DND-41 (cell line): ENCODE measurements at places on chromosomes 12 and 14.

- no peak for DNase-seq
- H3K36me3 ChIP-seq: no peaks in the 10 kb centered on the region
- peaks cover 22% of the 10 kb centered on the region for H3K4me1 ChIP-seq
- H3K27me3 ChIP-seq: peaks cover 51% of the 10 kb centered on the region
Observed at GRCh38 chr12:12563290-12563928, 746 bp upstream of the DUSP16 start.

DNA sequence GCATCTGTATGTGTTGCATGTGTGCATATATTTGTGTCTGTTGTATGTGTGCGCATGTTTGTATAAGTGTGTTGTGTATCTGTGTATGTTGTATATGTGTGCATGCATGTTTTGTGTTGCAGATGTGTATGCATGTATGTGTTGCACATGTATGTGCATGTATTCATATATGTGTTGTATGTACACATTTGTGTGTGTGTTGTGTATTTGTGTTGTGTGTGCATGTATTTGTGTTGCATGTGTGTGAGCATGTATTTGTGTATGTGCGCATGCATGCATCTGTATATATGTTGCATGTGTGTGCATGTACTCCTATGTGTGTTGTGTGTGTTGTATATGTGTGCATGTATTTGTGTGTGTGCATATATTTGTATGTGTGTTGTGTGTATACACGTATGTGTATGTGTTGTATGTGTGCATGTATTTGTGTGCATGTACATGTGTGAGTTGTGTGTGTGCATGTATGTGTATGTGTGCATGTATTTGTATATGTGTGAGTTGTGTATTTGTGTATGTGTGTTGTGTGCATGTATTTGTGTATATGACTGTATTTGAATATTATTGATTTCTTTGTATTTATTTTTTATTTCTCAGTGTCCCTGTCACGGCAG, 16.8 kb downstream of the SLC8B1 start:
- no peak overlapping the region for H3K4me3 ChIP-seq
- no peak for DNase-seq
- peaks cover 91% of the 10 kb centered on the region for H3K36me3 ChIP-seq
- no peaks in the 10 kb centered on the region for H3K27me3 ChIP-seq
- H3K4me1 ChIP-seq: no peaks in the 10 kb centered on the region

- no peak overlapping the region for H3K27ac ChIP-seq
- no peak overlapping the region for H3K4me3 ChIP-seq
- H3K27me3 ChIP-seq: peaks cover 6% of the 10 kb centered on the region
- no peaks in the 10 kb centered on the region for H3K36me3 ChIP-seq
Observed at GRCh38 chr14:20623798-20624197, 17.7 kb downstream of the OR6S1 start.

- no peaks in the 10 kb centered on the region for H3K27me3 ChIP-seq
- peaks cover 50% of the 10 kb centered on the region for H3K4me1 ChIP-seq
- H3K4me3 ChIP-seq: peak overlapping the region; percentile 40; the same call in 1 of the 2 replicates
- peak overlapping the region; percentile 91 for H3K27ac ChIP-seq
Observed at GRCh38 chr12:130587966-130588365, 128.1 kb downstream of the RIMBP2 start.

GRCh38 chr14:71751264-71751663, 181.0 kb upstream of the RGS6 start:
- DNase-seq: no peak
- no peaks in the 10 kb centered on the region for H3K36me3 ChIP-seq
- no peaks in the 10 kb centered on the region for H3K27me3 ChIP-seq
- H3K4me1 ChIP-seq: peaks cover 19% of the 10 kb centered on the region
- H3K4me3 ChIP-seq: no peak overlapping the region
- H3K27ac ChIP-seq: no peak overlapping the region

GRCh38 chr14:92122351-92122677, 545 bp downstream of the CPSF2 start:
- peaks cover 41% of the 10 kb centered on the region for H3K4me1 ChIP-seq
- no peaks in the 10 kb centered on the region for H3K27me3 ChIP-seq
- H3K4me3 ChIP-seq: peak overlapping the region; percentile 54
- no peak for DNase-seq
- peaks cover 52% of the 10 kb centered on the region for H3K36me3 ChIP-seq

DNA sequence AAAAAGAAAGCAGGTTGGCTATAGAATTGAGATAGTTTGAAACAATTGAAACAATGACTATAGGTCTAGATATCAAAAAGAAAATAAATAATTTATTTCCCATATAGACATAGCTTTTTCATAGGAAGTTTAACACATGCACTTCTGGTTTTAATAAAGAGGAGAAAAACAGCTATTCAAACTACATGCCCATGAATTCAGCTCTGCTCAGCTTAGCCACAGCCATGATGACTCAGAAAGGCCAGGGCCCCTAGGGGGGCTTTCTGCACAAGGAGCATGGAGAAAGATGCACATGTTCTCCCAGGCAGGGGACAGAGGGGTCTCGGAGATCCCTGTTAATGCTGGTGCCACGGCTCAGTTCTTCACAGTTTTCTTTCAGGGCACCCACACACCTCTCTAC, 114.0 kb downstream of the GALC start:
- H3K27me3 ChIP-seq: peaks cover 3% of the 10 kb centered on the region
- no peaks in the 10 kb centered on the region for H3K4me1 ChIP-seq
- no peak overlapping the region for H3K4me3 ChIP-seq
- H3K27ac ChIP-seq: no peak overlapping the region
